ENCODE measurements at places on chromosomes 1 and 21.

GRCh38 chr1:207578796-207579435 lies 66.0 kb upstream of the CR1L start:
- DNase-seq, result no peak

- no peak for DNase-seq
Observed at GRCh38 chr1:25212725-25213124, 19.6 kb downstream of the SYF2 start.

GRCh38 chr1:55210990-55211801 lies 4.0 kb downstream of the USP24 start:
- no peak for DNase-seq

DNA sequence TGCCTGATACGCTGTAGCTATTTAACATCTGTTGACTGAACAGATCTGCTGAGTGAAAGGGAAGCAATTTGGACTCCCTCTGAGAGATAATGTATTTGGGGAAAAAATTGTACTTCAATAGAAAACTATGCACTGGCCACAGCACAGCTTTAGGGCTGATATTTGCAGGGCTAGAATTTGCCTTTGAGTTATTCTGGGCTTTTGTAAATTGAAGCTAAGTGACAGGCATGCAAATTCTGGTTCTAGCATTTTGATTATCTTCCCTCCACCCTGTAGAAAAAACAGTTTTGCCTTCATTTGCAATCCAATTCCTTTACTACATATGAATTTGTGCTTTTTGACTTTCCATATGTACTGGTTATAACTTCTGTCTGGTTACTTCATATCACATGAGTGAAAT lies 7.9 kb downstream of the KYAT3 start:
- DNase-seq, result no peak

DNA sequence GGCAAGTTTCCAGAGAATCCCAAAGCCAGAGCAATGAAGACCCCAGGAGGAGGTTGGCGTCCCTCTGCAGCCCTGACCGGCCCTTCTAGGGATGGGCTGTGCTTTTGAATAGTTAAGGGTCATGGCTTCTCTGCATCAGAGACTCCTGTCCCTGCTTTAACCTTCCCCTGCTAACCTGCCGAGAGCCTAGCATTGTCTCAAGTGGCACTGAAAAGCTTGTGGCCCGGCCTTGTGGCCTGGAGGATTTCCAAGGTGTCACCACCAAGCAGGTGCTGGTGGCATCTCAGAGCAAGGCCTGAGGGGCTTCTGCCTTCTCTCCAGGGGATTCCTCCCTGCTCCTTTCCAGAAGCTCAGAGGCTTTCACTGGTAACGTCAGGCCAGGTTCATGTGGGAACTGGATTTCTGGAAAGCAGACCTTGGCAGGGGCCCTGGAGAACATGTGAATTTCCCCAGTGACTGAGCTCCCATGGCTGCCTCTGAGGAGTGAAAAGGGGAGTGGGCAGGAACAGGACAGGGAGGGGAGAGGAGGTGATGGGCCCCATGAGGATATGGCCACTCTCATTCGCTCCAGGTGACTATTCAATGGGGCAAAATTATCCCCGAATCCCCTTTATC lies 409.9 kb downstream of the PTPRU start:
- DNase-seq, result no peak

- no peak for DNase-seq
Observed at GRCh38 chr1:21232044-21232443, 55.3 kb upstream of the EIF4G3 start.

GRCh38 chr21:26041431-26042180 lies 129.0 kb downstream of the APP start:
- DNase-seq, result no peak

- DNase-seq, result no peak
Observed at GRCh38 chr1:65156910-65157545, 9.0 kb downstream of the AK4 start.

- no peak for DNase-seq
Observed at GRCh38 chr1:196464480-196464941, 143.7 kb downstream of the KCNT2 start.

DNA sequence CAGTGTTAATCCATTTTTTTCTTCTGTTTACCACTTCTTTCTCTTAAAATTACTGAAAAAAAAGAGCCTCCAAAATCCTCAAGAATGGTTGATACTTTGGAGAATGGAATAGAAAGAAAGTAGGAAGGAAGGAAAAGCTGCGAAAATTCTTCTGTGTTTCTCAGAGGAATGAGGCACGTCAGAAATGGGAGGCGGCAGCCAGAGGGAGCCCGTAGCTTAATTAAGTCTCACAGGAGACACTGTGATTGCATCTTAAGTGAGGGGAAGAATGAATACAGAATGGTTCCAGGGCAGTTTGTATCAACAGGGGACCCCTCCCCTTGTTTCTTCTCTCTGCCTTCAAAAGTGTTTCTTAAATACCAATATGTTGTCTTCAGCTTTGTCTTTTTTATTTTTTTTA lies 1099.5 kb downstream of the PLA2G4A start:
- no peak for DNase-seq

DNA sequence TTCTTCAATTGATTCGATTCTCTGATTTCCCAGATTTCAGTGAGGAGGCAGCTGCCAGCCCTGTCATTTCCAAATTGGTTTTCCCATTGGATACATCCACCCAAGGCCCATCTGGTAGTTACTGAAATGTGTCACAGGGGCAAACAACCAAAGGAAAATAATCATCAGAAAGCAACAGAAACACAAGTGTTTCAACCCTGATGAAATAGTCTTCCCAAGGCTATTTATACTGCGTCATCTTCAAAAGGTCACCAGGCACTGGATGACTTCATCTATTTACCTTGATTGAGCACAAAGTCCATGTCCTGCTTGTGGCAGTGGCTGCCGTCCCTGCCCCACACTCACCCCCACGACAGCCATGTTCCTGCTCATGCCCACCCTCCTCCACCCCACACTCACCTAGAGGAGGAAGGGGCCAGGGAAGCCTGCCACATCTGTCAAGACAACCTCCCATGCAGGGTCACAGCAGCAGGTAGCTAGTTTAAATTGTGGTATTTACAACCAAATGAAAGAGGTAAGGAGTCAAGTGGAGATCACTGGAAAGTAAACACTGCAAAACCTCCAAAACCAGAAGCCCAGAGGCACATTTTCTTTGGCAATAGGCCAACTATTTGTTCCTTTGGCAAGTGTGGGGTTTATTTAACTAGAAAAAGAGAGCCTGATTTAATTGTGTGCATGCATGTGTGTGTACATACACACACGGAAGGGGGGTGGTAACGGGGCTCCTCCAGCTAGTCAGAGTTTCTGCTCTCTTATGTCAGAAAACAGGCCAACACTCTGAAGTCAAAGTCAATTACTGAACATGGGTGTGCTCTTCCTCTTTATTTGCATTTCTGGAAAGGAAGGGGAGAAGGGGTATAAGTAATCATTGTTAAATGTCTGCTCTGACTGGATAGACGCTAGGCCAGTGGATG lies 49.5 kb upstream of the RAB4A start:
- no peak for DNase-seq

DNA sequence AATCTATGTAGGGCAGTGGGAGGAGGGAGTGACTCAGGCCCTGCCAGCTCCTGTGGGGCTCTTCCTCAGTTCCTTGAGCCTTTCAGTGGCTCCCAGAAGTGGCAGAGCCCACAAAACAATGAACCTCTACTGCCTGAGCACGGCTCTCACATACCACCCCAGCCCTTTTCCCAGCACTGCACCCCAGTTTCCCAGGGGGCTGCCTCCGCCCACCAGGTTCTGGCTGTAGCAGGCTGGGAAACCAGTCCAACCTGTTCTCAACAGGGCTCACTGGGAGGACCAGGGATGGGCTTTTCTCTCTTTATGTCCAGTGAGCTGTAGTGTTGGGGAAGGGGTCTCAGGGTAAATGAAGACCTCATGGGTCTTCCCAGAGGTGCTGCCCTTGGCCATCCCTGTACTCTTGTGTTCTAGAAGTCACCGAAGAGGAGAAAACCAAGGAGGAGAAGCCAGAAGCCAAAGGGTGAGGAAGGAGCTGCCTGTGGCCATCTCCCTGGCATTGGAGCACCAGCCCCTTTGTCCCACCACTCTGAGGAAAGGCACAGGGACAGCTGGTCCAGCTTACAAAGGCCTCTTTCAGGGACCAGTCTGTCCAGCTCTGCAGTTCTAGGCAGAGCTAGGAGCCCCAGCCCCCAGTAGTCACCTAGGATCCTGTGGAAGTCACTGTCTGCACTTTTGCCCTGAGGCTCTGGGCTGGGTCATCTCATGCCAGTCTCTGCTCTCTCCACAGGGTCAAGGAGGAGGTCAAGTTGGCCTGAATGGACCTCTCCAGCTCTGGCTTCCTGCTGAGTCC lies 3.5 kb downstream of the MARCKSL1 start:
- no peak for DNase-seq

GRCh38 chr1:179883745-179884138 lies 1.7 kb downstream of the TOR1AIP1 start:
- no peak for DNase-seq

- no peak for DNase-seq
Observed at GRCh38 chr1:214404154-214404553, 123.2 kb downstream of the SMYD2 start.

GRCh38 chr21:44951186-44951915 lies 11.5 kb downstream of the SLX9 start:
- DNase-seq, result no peak

DNA sequence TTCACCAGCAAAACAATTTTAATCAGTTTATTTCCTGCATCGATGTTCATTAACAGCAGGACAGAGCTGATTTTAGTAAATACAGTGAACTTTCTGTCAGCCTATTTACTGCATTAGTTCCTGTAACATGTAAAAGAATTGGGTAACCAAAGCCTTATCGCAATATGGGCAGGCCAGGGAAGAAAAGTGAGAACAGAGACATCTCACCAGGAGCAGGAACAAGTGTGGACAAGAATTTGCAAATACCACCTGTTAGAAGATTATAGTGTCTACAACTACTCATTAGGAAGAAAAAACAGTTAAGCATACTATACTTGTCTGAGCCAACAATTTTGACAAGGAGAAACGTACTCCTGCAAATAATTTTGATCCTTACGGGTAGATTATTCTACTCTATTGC lies 1293.9 kb downstream of the PLA2G4A start:
- no peak for DNase-seq

- no peak for DNase-seq
Observed at GRCh38 chr1:17603091-17603841, 63.8 kb downstream of the ARHGEF10L start.

- no peak for DNase-seq
Observed at GRCh38 chr1:51265618-51266017, 29.5 kb downstream of the RNF11 start.
